Right renal cortex interstitium (tissue), 3 donors: ENCODE measurements at places on chromosomes 13 and 19. TPM values are rescaled to one million over a fixed set of nuclear protein-coding genes. Genes with fewer than 3 reads are reported as not detected.

VSTM2B gene
- polyA plus RNA-seq: 0.29 TPM

COX6B1 gene
- polyA plus RNA-seq: 408 TPM

ZNF584 gene
- 14.3 TPM for polyA plus RNA-seq

SIGLEC14 gene
- 1.1 TPM for polyA plus RNA-seq

PROSER1 gene
- polyA plus RNA-seq: 31.4 TPM

REEP6 gene
- polyA plus RNA-seq: 16.3 TPM

MAG gene
- polyA plus RNA-seq: 2.7 TPM

RGS9BP gene
- polyA plus RNA-seq: 0.24 TPM

MEIOSIN gene
- polyA plus RNA-seq: not detected

PNMA8C gene
- 0.64 TPM for polyA plus RNA-seq

KCNRG gene
- polyA plus RNA-seq: 1.9 TPM

ZNF836 gene
- 21.4 TPM for polyA plus RNA-seq

C5AR2 gene
- 0.27 TPM for polyA plus RNA-seq
